Type B pancreatic cell (in vitro differentiated cells): ENCODE measurements at places on chromosomes 16 and 17. TPM values are rescaled to one million over a fixed set of nuclear protein-coding genes. Genes with fewer than 3 reads are reported as not detected.
A peak's percentile ranks its signal among the peaks of the same experiment; 100 is the strongest.

DNA sequence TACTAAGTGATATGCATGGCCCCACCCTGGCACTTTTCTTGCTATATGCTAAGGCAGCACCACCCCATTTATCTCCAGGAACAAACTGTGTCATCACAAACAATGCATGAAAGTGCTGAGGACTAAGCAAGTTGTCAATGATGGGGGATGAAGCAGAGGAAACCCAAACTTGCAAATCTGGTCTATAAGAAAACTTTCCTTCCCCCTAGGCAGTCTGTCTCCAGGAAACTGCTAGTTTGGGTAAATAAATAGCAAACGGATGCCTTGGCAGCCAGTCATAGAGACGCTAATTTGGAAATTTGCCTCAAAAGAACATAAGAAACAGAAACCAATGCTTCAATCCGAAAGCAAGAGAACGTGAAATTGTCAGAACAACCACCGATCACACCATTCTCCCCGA lies 5.6 kb upstream of the HSBP1 start:
- DNase-seq, result no peak
- H3K27ac ChIP-seq, result peak overlapping the region; percentile 71
- peaks cover 16% of the 10 kb centered on the region for H3K4me1 ChIP-seq
- peaks cover 3% of the 10 kb centered on the region for H3K27me3 ChIP-seq

GRCh38 chr17:143785-144281 lies 6.5 kb downstream of the SCGB1C2 start:
- no peaks in the 10 kb centered on the region for H3K36me3 ChIP-seq
- no peak overlapping the region for H3K4me3 ChIP-seq
- peaks cover 10% of the 10 kb centered on the region for H3K27me3 ChIP-seq
- H3K4me1 ChIP-seq, result no peaks in the 10 kb centered on the region

DNA sequence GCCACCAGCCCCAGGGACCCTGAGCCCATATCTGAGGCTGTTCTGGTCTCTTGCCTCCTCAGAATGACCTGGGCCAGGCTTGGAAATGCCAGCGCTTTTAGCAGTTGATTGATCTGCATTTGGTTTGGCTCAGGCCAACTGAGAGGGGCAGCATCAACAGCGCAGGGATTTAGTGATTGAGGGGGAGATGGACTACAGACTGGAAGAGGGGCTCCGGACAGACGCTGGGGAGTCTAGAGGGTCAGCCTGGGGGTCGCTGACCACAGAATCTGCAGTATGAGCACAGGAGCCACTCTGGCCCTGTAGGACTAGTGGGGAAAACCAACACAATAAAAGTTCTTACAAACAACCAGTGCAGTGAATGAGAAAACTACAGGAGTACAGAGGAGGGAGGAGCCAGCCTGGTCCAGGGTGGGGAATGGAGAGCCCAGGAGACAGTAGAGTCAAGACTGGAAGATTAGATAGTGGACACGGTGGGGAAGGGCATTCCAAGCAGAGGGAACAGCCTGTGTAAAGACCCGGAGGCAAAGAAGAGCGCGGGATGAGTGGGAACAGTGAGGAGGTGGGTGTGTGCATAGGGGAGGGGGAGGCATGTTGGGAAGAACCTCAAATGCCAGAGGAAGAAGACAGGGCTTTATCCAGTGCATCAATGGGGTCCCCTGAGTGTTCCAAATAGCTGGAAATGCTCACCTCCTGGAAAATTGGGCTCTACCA lies 128.9 kb downstream of the MRM1 start:
- H3K4me3 ChIP-seq, result no peak overlapping the region
- H3K36me3 ChIP-seq, result no peaks in the 10 kb centered on the region
- no peak overlapping the region for H3K27ac ChIP-seq
- H3K27me3 ChIP-seq, result peaks cover 76% of the 10 kb centered on the region
- peaks cover 12% of the 10 kb centered on the region for H3K4me1 ChIP-seq

TBC1D3B gene
- total RNA-seq, result 14.5 and 18.0 TPM in 2 replicates

DNA sequence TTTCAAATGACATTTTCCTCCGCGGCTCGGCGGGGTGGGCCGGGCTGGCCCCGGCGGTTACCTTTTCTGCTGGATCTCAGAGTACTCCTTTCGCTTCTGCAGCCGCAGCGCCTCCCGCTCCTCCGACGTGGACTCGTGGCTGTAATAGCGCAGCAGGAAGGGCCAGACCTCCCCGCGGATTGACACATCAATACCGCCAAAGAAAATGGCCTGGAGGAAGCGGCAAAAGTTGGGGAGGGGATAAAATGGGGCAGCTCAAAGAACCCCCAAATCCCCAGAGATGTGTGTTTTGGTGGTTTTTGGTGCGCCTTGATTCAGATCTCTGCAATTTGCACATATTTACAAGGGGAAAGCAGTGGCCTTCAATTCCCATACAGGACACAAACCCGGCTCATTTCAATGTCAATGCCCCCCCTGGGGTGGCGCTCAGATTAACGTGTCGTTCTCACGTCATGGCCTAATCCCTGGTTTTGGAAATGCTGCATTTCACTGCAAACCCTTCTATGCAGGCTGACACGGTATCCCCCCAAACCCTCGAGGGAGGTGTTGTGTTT lies 85.9 kb downstream of the TBC1D16 start:
- H3K27ac ChIP-seq, result peak overlapping the region; percentile 35
- no peak for DNase-seq
- peaks cover 40% of the 10 kb centered on the region for H3K4me1 ChIP-seq
- H3K36me3 ChIP-seq, result no peaks in the 10 kb centered on the region
